Activated CD4-positive, alpha-beta T cell treated with anti-CD3 and anti-CD28 coated beads, Interleukin-2, amount 50 U/mL, for 4 hours (primary cell): ENCODE measurements at places on chromosomes 16 and 17.
A peak's percentile ranks its signal among the peaks of the same experiment; 100 is the strongest.

DNA sequence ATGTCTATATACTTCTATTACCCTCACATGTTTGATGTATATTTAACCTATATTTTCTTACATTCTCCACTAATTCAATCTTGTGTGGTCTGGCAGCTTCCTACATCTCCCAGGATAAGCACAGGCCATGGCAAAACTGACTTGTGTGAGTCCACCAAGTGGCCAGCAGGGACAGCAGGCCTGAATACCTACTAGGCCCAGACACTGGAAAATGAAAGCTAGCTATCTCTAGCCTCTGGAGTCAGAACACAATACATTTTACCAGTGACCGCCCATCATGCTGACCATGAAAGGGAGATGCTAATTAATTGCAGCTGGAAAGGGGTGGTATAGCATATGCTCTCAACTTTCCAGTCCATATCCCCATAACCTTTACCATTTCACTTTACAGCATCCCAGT is 132.3 kb downstream of the PCTP start:
- no peak for DNase-seq

GRCh38 chr17:489758-490329 is 137.2 kb upstream of the RPH3AL start:
- peak; percentile 32 for DNase-seq

- DNase-seq, result no peak
Observed at GRCh38 chr17:67841992-67842391, 16.7 kb downstream of the BPTF start.

GRCh38 chr17:8986295-8986694 is 20.8 kb upstream of the PIK3R5 start:
- no peak for DNase-seq

DNA sequence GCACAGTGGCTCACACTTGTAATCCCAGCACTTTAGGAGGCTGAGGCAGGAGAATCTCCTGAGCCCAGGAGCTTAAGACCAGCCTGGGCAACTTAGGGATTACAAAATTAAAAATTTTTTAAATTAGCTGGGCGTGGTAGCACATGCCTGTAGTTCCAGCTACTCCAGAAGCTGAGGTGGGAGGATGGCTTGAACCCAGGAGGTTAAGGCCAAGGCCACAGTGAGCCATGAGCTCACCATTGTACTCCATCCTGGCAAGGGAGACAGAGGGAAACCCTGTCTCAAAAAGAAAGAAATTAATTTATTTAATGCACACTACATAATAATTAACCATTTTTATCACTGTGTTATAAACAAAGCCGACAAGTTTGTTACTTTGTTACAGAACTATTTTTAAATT is 131.1 kb upstream of the TMEM97 start:
- no peak for DNase-seq

DNA sequence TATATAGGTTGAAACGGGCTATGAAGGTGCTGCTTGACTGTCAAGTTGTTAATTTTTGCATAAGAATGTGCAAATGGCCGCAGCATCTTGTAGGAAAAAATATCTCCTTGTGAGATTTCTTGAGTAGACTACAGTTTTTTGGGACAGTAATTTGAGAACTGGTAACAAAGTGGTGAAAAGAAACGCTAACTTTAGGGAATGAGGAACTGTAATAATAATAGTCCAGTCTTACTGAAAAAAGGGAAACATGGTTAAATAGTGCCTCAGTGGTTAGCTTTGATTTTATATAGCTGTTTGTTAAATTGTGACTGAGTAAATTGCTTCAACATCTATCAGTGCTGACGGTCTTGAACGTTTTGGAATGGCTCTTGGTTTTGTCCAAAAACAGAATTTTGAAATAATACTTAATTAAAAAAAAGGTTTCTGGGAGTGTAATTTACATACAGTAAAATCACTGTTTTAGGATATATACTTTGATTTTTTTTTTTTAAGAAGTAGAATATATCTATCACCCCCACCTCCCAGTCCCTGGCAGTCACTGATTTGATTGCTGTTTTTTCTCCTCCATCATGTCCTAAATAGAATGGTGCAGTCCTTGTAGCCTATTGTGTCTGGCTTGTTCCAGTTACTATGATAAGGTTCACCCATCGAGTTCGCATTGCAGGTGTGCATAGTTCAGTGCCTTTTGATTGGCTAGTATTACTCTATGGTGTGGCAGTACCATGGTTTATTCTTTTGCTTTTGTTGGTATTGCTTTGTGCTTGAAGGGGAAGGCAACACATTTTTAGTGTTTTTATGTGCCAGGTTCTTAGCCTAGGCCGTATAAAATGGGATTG is 2.8 kb downstream of the HAPSTR1 start:
- no peak for DNase-seq

GRCh38 chr16:16797239-16797638 is 418.3 kb downstream of the NPIPA7 start:
- DNase-seq, result no peak
